ENCODE measurements at places on chromosomes 4 and X. TPM values are rescaled to one million over a fixed set of nuclear protein-coding genes. Genes with fewer than 3 reads are reported as not detected.

GRCh38 chr4:54096295-54096962 lies 3.5 kb upstream of the GSX2 start:
- DNase-seq: no peak

FAM9C gene
- not detected for total RNA-seq

- DNase-seq: no peak
These were observed 216.4 kb downstream of the TECRL start for GRCh38 chr4:64192731-64193412.

MTTP gene
- not detected for total RNA-seq

MAPK10 gene
- 30.5 TPM for total RNA-seq
